HS-27A (cell line): ENCODE measurements at places on chromosomes 4 and X.

DNA sequence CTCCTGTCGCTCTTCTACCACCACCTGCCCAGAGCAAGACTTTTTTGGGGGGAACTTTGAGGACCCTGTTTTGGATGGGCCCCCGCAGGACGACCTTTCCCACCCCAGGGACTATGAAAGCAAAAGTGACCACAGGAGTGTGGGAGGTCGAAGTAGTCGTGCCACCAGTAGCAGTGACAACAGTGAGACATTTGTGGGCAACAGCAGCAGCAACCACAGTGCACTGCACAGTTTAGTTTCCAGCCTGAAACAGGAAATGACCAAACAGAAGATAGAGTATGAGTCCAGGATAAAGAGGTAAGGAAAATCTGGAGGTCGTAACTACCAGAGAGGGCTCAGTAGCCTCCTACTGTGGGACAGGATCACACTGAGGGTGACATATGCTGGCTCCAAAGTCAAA, 364.5 kb downstream of the MAPK10 start:
- no peak for DNase-seq

GRCh38 chrX:129686422-129686948, 31.7 kb upstream of the APLN start:
- DNase-seq = no peak

DNA sequence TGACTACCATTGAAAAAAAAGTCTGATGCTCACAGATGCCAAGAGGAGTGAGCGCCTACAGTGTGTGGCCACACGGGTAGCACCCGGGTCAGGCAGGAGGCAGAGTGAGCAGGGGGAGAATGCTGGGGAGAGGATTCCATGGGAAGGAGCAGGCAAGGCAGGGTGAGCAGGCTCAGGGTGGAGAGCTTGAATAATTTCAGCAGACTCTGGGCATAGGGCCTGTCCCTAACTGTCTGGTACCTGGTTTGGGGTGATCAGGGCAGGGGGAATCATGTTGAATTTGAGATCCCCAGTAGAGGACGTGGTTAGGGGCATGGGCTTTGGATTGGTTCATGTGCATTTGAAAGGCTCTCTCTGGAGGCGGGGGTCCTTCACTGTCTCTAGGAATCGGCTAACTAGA, 51.2 kb upstream of the TLR3 start:
- DNase-seq = no peak

GRCh38 chr4:158422546-158422945, 99.1 kb upstream of the RXFP1 start:
- DNase-seq = no peak

DNA sequence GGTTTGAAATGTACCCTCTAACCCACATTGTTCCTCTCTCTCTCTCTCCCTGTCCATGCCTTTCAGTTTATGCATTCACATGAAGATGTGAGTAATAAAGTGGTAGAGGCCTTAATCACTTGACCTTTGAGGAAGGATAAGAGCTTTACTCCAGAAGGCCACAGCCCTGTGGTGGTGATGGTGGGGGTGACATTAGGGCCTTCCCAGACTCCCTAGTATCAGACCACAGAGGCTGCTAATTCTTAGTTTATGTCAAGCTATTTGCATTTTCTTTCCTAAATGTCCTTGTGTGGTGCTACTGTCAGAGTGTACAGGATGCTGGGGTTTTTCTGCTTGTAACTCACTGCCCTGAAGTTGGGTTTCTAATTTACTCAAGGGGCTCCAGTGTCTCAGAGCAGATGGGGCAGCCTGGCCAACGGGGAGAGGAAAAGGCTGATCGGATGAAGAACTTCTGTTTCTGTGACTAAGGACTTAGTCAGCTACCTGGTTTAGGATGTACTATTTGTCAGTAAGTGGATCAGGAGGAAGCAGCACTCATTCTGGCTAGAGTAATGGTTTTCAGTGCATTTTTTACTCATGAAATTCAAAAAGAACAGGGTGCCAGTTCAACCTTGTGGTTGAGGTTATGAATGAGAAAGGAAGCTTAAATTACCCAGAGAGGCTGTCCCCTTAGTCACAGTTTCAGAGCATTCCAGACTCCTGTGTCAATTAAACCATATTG, 509.6 kb upstream of the DIPK2B start:
- DNase-seq = peak; percentile 87

DNA sequence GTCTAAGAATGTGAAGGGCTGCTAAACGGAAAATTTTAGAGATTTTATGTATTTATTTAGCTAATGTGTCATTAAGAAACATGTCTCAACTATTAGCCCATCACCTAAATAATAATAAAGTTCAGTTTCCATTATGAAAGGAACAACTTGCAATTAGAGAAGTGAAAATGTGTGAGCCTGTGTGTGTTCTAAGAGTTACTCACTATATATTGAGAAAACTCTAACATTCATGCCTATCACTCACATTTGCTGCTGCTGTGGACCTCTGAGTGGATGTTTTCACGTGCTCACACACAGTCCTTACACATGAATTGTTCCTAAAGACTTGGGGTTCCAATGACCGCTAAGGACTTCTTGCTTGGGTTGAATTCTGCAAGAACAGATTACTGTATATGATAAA, 364.0 kb downstream of the TMA16 start:
- no peak for DNase-seq

DNA sequence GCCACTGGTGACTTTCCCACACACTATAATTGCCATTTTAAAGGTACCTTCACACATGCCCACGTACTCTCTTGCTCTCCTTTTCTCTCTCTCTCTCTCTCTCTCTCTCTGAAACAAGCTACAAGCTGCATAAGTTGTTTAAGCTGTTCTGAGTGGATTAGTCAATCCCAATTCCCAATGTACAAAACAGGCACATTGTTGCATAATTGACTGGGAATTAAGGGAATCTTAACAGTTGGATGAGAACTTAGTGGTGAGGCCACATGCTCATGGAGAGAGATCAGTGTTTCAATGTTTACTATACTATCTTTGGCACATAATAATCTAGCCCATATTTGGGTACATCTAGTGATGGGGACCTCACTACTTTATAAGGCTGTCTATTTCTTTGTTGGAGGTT, 123.3 kb downstream of the ARHGEF9 start:
- DNase-seq = no peak

DNA sequence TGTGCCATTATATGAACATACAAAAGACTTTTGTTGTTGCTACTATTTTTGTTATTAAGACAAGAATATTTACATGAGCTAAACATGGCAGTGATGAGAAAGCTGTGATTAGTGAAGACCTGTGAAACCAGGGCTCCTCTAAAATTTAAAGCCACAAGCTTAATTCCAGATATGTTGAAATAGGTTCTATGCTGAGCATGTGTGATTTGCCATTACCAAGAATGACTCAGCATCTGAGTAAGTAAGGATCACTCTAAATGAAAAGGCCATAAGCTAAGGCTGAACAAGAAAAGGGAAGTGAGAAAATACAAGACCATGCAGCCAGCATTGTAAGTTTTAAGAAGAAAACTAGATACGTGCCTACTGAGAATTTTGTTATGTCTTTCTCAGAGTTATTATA, 75.9 kb upstream of the CAMK2D start:
- DNase-seq = peak; percentile 69

DNA sequence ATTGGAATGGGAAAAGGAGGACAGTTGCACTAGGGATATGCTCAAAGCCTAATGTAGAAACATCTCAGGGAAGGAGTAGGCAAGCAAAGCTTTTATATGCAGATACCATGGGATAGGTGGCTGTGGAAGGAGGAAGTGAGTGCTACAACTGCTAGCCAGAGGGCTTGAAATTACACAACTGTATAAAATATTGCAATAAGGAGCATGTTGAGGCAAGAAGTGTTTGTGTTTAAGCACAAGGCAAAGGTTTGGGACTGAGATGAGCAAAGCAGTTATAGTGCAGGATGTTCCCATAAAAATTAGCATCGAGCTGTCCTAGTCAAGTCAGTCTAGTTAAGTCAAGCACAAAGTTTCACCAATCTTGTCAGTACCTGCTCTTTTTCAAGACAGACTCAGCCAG, 35.6 kb upstream of the DCAF8L1 start:
- no peak for DNase-seq

DNA sequence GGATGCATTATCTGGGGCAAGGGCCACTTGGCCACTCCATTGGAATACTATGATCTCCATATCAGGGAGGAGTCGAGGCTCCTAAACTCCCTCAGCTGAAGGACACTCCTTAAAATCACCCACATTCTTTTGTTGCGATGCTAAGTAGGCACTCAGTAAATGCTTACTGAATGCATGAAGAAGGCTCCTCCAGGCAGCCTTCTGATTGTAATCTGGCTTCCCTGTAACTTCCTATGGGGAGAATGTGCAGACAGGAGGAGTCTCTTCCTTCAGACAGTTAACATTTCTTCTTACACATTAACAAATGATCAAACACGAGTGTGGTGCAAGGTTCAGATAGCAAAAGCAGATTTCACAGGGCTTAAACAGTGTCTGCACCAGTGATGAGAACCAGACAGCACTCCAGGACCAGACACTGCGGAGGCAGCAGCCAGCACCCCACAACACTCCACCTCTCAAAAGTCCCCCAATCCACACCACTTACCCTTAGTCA, 21.4 kb upstream of the USO1 start:
- no peak for DNase-seq

DNA sequence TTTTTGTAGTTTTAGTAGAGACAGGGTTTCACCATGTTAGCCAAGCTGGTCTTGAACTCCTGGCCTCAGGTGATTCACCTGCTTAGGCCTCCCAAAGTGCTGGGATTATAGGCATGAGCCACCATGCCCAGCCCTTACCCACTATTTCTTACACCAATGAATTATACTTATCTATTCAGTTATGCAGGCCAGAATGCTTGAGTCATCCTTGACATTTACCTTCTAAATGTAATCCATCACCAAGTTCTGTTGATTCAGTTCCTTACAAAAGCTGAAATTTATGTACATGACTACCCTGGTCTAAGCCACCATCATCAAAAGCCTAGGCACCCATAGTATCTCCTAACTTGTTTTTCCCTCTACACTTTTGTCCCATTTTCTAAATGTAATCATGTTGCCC, 585.7 kb downstream of the IL15 start:
- DNase-seq = no peak

DNA sequence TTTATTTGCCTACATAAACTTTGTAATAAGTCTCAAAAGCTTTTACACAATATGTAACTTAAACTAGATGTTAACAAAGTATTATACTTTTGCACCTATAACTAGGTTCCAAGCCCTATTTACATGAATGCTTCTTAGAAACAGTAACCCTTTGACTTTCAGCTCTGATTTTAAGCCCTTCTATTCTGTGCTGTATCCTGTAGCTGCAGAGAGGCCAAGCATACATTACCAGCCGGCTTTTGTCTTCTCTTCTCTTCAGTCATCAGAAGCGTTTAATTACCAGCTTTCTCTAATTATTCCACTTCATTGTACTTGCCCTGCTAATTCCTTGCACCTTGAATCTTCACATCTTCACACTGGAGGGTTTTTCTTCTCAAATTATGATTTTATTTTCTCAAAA, 403.1 kb downstream of the PDGFC start:
- DNase-seq = no peak

DNA sequence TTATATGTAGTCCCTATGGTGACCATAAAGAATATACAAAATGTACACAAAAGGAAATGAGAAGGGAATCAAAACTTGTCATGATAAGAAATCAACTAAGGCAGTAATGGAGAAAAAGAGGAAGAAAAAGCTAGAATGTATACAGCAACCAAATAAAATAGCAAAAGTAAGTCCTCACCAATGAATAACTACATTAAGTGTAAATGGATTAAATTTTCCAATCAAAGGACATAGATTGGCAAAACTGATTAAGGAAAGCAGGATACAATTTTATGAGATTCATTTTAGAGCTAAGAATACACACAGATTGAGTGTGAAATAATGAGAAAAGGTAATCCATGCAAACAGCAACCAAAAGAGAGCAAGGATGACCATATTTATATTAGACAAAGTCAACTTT, 157.4 kb downstream of the TET2 start:
- DNase-seq = no peak

- no peak for DNase-seq
Measured at GRCh38 chr4:122346036-122346435, 32.8 kb upstream of the ADAD1 start.

- DNase-seq = no peak
Measured at GRCh38 chr4:27087306-27088045, 226.8 kb downstream of the STIM2 start.

- DNase-seq = no peak
Measured at GRCh38 chrX:34927866-34928265, 14.7 kb upstream of the FAM47B start.

DNA sequence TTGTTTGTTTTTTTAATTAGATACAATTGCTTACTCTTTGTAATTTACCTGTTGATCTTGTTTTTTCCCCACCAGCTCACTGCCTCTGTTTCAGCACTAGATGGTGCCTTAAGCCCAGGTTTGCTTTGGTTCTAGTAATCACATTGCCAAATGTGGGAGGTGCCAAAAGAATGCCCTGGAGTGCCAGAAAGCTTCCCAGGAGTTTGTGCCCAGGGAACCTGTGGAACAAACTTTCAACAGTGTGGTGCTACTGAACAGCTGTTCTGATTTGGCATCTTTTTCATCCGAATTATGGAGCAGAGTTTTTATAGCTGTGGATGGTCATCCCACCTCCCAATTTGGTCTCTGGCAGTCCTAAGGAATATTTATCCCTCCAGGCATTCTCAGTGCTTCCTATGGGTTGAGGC, 1000.7 kb downstream of the STIM2 start:
- DNase-seq = no peak

DNA sequence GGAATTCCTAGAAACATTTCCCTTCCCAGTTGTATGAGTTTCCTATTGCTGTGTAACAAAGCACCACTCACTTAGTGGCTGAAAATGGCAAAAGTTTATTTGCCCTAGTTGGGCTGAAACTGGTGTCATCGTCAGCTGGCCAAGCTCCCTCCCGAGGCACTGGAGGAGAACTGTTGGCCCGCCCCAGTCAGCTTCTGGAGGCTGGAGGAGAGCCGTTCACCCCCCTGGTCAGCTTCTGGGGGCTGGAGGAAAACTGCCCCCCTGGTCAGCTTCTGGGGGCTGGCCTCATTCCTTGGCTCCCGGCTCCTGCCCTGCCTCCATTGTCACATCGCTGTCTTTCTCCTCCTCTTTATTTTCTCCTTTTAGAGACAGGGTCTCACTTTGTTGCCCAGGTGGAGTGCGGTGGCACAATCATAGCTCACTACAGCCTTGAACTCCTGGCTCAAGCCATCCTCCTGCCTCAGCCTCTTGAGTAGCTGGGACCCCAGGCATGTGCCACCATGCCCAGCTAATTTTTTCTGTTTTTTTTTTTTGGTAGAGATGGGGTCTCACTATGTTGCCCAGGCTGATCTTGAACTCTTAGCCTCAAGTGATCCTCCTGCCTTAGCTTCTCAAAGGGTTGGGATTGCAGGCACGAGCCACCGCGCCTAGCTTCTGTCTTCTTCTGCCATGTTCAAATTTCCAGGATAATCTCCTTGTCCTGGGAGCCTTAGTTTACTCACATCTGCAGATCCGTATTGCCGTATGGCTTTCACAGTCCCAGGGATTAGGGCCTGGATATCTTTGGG, 3.2 kb downstream of the RGS12 start:
- no peak for DNase-seq

GRCh38 chrX:44040406-44040805, 67.2 kb upstream of the NDP start:
- no peak for DNase-seq

DNA sequence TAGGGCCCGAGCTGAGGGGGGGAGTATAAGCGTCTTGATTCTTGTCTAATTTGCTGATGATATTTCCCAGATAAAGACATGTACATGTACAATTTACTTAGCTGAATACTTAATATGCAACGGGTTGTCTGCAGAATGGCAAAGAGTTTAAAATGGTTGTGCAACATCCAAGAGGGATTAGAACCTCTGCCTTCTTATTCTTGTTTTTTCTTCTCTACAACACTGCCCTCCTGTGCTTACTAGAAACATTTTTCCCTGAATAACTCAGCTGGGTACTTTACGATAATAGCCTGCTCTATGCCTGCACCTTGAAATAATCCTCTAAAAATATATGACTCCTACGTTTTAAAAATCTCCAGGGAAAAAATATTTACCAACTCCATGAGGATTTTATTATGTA, 41.8 kb downstream of the INTS12 start:
- DNase-seq = no peak
